ENCODE measurements at places on chromosomes 11 and 22.
A peak's percentile ranks its signal among the peaks of the same experiment; 100 is the strongest.

DNA sequence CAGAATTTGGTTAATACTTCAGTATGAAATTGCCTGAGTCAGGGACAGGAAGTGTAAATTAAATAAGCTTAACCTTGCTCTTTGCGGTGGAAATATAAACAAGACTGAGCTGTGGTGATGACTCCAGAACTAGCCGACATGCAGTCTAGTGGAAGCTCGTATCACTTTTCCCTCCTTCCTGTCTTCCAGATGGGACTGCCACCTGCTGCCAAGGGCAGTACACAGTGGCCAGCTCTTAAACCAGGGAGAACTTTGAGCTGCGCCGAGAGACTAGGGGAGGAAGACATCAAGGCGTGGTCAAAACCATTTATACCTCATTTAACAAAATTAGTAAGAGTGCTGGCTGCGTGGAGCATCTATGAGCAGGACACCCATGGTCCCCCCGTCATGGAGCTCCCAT, 31.3 kb upstream of the CTTN start:
- no peak for DNase-seq

- peak; percentile 78 for DNase-seq
These were observed 39.8 kb downstream of the WEE1 start for GRCh38 chr11:9613118-9613829.

GRCh38 chr22:17138513-17138912, 17.4 kb upstream of the TMEM121B start:
- DNase-seq, result no peak

GRCh38 chr11:19660076-19660475, 52.6 kb upstream of the NAV2 start:
- no peak for DNase-seq

Data from AML-193 (cell line).